ENCODE measurements at places on chromosomes 12 and 14.

GRCh38 chr14:105163040-105163742 lies 5.4 kb downstream of the JAG2 start:
- no peak for DNase-seq
- H3K27me3 ChIP-seq: no peaks in the 10 kb centered on the region

- H3K27me3 ChIP-seq: no peaks in the 10 kb centered on the region
- no peak for DNase-seq
- no peak overlapping the region for H3K27ac ChIP-seq
- no peak overlapping the region for H3K4me3 ChIP-seq
These were observed 32.4 kb downstream of the ABCD2 start for GRCh38 chr12:39587225-39587624.

- H3K36me3 ChIP-seq: no peaks in the 10 kb centered on the region
- H3K27me3 ChIP-seq: no peaks in the 10 kb centered on the region
- H3K4me1 ChIP-seq: no peaks in the 10 kb centered on the region
- H3K27ac ChIP-seq: no peak overlapping the region
- no peak for DNase-seq
These were observed 96.5 kb downstream of the ARMH4 start for GRCh38 chr14:58055497-58056010.

DNA sequence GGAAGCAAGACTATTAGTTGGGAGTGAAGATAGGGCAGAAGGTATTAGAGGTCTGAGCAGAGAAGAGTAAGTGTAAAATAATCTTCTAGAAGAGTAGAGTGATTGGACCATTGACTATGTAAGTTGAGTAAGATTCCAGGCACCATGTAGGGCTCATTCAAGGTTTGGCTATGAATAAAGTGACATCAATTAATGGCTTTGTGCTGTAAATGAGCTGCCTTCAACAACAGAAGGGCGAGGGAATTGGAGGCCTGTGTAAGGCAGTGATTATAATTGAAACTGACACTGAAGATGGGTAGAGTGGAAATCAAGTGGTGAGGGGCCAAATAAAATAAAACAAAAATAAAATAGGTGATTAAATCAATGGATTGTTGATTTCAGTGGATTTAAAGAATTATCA lies 26.4 kb downstream of the PTPRQ start:
- no peaks in the 10 kb centered on the region for H3K27me3 ChIP-seq
- DNase-seq: no peak
- no peak overlapping the region for H3K27ac ChIP-seq
- H3K4me1 ChIP-seq: no peaks in the 10 kb centered on the region
- H3K36me3 ChIP-seq: no peaks in the 10 kb centered on the region
- H3K4me3 ChIP-seq: no peak overlapping the region

- H3K4me3 ChIP-seq: no peak overlapping the region
- no peaks in the 10 kb centered on the region for H3K4me1 ChIP-seq
- no peak for DNase-seq
These were observed 151.1 kb downstream of the KIF26A start for GRCh38 chr14:104289507-104289906.

- H3K27ac ChIP-seq: no peak overlapping the region
- no peaks in the 10 kb centered on the region for H3K27me3 ChIP-seq
- H3K4me3 ChIP-seq: no peak overlapping the region
- no peaks in the 10 kb centered on the region for H3K36me3 ChIP-seq
- H3K4me1 ChIP-seq: no peaks in the 10 kb centered on the region
- DNase-seq: no peak
These were observed 66.7 kb downstream of the PTPN21 start for GRCh38 chr14:88488081-88488480.

GRCh38 chr12:51082561-51083125 lies 753 bp downstream of the CSRNP2 start:
- peak overlapping the region; percentile 98 for H3K4me3 ChIP-seq
- DNase-seq: no peak
- H3K27ac ChIP-seq: peak overlapping the region; percentile 93
- no peaks in the 10 kb centered on the region for H3K27me3 ChIP-seq
- peaks cover 9% of the 10 kb centered on the region for H3K4me1 ChIP-seq
- no peaks in the 10 kb centered on the region for H3K36me3 ChIP-seq

GRCh38 chr12:46177837-46178608 lies 90.8 kb downstream of the SLC38A1 start:
- H3K27me3 ChIP-seq: no peaks in the 10 kb centered on the region
- DNase-seq: no peak
- H3K27ac ChIP-seq: no peak overlapping the region
- H3K36me3 ChIP-seq: no peaks in the 10 kb centered on the region

All from vagina (tissue), 2 donors.